Activated CD4-positive, alpha-beta T cell treated with anti-CD3 and anti-CD28 coated beads, Interleukin-2, amount 10 ng/mL, durations not matched to agents 7 days and 5 days (primary cell): ENCODE measurements at places on chromosomes 3 and 15. TPM values are rescaled to one million over a fixed set of nuclear protein-coding genes. Genes with fewer than 3 reads are reported as not detected.

Gene CD80
- total RNA-seq, result 7.2 TPM

Gene CSTA
- total RNA-seq, result not detected

Gene GXYLT2
- not detected for total RNA-seq

Gene CPA3
- not detected for total RNA-seq

Gene RHOV
- not detected for total RNA-seq

Gene SLC7A14
- total RNA-seq, result not detected

Gene AHSG
- total RNA-seq, result not detected

Gene CHRFAM7A
- total RNA-seq, result not detected

Gene SPTSSB
- total RNA-seq, result not detected

Gene MAGI1
- 0.04 TPM for total RNA-seq

Gene TIMP4
- total RNA-seq, result not detected

Gene TGM4
- not detected for total RNA-seq

Gene KNG1
- total RNA-seq, result not detected

Gene ABHD14A
- total RNA-seq, result 16.7 TPM

Gene SLC51B
- not detected for total RNA-seq

Gene ZNF502
- total RNA-seq, result 1.4 TPM

Gene LRRC2
- total RNA-seq, result 0.29 TPM

Gene FRMD5
- not detected for total RNA-seq
